ENCODE measurements at places on chromosomes 6 and 20.

DNA sequence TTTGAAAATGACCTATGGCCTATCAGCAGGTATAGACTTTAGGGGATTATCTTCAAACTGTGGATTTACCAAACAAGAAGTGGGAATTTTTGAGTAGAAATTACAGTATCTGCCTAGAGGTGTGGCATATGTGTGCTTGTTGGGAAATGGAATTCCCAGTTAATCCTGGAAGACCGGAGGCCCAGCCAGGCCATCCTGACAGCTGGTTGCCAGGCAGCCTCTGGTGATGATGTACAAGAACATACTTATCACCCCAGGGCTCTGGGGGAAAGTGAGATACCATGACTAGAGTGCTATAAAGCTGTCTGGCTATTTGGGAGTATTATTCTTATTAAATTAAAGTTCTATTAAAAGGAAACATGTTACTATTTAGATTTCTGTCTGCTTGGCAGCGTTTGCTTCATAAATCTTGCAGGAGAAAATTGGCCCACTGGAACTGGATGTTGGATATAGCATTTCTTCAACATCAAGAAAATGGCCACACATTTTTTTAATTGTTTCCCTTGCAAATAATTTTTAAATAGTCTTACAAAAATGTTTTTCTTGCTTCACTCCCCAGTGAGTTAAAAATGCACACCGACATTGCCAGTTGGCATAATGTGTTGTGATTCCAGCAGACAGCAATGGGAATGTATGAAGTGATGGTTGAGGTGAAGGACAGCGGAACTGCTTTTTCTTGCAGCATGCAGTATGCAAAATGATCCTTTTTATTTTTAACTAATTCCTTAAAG, 187.8 kb downstream of the MYLK4 start:
- DNase-seq, result no peak

GRCh38 chr6:98560418-98560817, 274.0 kb upstream of the POU3F2 start:
- no peak for DNase-seq

DNA sequence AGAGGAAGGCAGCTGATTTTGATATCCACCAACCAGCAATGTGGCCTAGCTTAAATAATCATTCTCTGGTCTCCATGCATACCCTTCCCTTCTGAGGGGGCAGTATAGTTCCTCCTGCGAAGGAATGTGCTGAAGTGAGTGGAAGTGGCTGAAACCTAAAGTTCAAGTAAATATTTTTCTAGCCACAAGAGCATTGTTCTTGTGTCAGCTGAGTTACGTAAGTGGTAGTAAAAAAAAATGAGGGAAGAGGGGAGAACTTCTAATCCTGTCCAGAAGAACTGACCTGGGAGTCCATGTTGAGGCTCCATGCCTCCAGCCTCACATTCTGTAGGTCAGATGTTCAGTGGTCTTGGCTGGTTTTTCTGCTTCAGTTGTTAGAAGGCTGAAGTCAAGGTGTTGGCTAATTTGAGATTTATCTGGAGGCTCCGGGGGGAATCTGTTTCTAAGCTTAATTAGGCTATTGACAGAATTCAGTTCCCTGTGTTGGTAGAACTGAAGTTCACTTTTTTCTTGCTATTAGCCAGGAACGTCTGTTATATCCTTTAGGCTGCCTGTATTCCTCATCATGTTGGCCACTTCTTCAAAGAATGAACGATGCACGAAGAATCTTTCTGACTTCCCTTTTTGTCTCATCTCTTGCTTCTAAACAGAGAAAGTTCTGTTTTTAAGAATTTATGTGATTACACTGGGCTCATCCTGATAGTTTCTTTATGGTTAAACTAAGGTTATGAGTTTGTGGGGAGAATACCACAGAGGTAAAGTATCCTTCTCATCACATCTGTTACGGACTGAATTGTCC, 207.1 kb upstream of the PRSS16 start:
- no peak for DNase-seq

GRCh38 chr6:106181664-106182418, 95.7 kb downstream of the PRDM1 start:
- no peak for DNase-seq

DNA sequence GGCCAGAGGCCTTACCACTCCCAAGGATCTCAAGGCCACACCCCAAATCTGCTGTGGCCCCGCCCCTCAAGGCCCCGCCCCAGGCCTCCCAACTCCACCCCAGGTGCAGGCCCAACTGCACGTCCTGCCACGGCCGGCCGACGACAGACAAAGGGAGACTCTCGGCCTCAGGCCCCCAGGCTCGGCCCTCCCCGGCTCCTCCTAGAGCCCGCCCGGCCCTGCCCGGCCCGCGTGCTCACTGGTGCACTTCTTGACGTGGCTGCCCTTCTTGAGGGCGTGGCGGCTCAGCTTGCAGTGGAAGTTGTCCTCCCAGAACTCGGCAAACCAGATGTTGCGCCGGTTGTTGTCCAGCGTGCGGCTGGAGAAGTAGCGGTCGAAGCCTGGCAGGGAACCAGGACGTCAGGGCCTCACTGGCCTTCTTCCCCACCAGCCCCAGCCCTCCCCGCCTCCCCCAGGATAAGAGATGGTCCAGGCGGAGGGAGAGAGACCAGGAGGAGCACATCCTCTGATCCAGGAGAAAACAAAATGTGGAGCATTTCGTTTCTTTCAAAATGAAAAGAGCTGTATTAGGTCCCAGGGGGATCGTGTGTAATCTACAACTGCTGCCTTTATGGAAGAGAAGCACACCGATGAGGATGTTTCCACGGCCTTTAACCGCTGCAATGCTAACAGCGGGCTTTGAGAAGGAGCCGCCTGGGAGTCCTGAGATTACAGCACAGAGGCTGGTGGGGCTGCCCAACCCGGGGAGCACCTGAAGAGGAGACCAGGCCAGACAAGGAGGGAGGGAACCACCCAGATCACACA, 89.4 kb downstream of the GRM4 start:
- peak; percentile 1 for DNase-seq

DNA sequence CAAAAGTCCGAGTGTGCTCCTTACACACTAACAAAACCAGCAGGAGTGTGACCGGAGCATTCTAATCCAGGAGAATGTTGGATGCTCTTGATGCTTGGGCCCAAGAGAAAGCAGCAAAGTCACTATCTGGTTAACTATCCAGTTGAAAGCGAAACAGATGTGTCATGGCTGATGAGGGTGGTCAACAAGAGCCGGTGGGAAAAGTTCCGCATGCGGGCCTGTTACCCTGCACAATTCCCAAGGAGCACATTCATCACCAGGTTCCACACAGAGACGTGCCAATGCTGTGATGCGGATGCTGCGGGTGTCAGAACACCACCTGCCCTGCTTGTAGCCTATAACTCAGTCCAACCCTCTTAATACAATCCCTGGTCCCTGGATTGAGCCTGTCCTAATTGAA, 38.7 kb downstream of the IL20RA start:
- DNase-seq, result no peak

DNA sequence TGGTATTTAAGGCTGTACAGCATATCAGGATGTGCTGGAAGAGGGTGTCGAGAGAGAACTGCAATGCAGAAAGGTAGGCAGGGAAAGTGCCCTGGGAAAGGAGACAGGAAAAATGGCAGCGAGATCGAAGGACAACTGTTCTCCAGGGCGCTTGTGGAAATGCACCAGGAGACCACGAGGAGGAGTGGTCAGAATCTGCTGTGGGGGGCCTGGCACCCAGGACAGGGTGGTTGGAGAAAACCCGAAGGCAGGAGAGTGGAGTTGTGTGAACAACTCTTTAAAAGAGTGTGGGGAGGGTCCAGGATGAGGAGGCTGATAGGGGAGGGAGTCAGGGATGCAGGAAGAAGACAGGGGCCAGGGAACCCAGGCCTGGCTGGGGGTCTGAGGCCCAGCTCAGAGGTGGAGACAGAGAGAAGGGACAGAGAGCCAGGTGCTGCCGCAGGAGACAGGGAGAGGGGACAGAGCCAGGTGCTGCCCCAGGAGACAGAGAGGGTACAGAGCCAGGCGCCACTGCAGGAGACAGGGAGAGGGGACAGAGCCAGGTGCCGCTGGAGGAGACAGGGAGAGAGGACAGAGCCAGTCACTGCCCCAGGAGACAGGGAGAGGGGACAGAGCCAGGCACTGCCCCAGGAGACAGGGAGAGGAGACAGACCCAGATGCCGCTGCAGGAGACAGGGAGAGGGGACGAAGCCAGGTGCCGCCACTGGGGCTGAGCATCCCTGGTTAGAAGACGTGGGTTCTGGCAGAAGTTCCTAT, 9.3 kb downstream of the SLC22A1 start:
- no peak for DNase-seq

DNA sequence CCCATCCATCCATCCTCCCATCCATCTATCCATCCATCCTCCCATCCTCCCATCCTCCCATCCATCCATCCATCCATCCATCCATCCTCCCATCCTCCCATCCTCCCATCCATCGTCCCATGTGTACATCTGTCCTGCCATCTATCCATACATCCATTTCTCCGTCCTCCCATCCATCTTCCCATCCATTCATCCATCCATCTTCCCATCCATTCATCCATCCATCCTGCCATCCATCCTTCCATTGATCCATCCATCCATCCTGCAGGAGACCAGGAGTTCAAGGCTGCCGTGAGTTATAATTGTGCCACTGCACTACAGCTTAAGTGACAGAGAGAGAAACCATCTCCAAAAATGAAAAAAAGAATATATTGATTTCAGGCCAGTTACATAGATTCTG, 356.5 kb downstream of the CDH26 start:
- no peak for DNase-seq

- no peak for DNase-seq
Observed at GRCh38 chr6:4640139-4640538, 136.1 kb upstream of the CDYL start.

DNA sequence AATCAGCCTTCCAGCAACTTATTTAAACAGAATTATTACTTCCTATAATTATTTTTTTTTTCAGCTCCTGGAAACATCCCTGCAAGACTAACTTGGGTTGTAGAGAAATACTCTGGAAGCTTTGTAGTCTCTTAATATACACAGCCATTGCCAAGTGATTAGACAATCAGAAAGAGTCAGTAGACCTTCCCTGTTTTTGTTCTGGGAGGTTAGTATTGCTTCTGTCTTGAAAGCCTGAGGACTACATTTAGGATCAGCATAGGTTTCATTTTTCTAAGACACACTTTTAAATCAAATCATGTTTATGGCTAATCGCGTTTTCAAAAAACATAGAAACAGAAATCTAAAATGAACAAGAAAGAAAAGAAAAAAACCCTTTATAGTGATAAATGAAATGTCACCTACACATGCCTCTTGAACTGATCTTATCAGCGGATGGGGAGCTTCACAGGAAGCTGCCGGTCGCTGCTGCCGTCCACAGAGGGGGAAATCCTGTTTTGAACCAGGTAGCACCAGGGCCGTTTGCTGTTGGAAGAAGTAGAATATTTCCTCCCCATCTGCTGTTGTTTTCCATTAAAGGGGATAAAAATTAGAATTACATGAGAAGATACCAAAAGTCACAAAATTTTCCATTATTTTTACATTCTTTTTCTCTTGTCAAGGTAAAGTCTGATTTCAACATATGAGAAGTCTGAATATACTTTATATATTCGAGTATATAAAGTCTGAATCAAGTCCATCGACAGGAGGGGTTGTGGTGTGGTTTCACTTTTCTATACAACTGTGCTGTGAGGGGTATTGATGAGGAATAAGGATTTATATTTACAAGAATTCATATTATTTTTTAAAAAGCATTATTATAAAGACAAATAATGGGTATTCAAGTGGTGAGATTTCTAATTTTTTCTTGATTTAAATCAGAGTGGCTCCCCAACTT, 94.6 kb downstream of the ARMC2 start:
- DNase-seq, result no peak

- no peak for DNase-seq
Observed at GRCh38 chr6:41063884-41064285, 8.3 kb downstream of the OARD1 start.

- DNase-seq, result peak; percentile 30
Observed at GRCh38 chr20:760751-761417, 7.4 kb downstream of the SLC52A3 start.

- no peak for DNase-seq
Observed at GRCh38 chr6:128504003-128504654, 16.3 kb downstream of the PTPRK start.

DNA sequence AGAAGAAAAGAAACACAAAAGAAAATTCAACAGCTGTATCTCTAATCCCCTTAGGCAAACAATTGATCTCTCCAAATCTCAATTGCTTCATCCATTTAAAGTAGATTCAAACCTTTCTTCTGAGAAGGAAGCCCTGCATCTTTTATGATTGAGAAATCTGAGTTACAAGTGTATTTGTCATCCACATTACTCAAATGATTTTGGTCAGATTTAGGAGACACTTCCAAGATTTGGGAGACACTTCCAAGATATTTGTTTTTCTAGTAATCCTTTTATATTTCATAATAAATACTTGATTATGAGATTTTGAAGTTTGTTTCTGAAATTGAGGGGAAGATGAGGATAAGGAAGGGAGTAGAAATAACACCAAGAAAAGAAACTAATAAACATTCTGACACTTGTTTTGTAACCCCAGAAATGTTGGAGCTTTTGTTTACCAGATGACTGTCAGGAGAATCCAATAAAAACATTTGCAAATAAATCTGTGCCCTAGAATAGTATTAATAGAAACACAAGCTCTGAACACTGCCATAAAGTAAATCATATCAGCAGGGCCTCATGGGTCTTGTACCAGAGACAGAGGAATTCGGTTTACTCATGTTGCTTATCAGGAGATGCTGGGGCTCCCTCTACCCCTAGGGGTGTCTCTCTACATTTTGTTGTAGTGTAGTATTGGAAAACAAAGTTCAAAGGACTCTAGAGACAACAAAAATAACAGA, 314.3 kb upstream of the NT5E start:
- DNase-seq, result no peak

DNA sequence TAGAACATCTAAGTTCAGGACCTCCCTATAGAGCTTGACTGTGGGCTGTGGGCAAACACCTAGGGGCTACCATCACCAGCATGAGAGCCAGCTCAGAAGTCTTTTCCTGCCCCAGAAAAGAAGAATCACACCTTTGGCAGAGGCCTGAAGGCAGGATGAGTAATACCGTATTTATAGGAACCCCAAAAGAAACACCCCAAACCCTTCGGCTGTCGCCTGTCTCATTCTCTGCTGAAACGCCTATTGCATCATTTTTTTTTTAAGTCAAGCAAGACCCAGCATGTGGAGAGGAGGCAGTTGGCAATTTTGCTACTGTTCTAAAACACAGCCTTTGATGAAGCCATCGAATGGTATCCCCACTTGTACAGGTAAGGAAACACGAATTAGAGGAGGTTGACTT, 436.4 kb downstream of the TFAP2A start:
- no peak for DNase-seq

DNA sequence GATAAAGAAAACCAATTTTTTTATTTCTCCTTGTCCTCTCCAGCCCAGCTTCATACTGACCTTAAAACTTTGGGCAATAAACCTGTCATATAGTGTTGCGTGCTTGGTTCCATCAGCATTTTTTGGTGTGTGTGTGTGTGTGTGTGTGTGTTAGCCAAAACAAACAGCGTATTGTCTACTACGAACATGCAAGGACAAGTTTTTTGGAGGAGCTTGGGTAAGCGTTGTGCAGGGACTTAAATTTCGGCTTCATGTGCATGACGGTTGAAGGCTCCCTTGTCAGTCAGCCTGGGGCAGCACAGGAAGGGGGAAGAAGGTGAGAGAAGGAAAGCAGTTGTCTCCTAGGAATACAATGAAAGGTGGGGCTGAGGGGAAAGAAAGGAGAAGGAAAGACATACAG, 62.0 kb upstream of the PAX1 start:
- no peak for DNase-seq

- no peak for DNase-seq
Observed at GRCh38 chr6:130655586-130655985, 171.6 kb upstream of the SMLR1 start.

Data from inflammatory macrophage (primary cell).